Activated naive CD4-positive, alpha-beta T cell treated with Interleukin-2 at 50 U/mL for 16 hours (primary cell): ENCODE measurements at places on chromosomes 6 and 20.
A peak's percentile ranks its signal among the peaks of the same experiment; 100 is the strongest.

GRCh38 chr6:166834049-166834448 is 122.3 kb downstream of the RNASET2 start:
- DNase-seq = no peak

DNA sequence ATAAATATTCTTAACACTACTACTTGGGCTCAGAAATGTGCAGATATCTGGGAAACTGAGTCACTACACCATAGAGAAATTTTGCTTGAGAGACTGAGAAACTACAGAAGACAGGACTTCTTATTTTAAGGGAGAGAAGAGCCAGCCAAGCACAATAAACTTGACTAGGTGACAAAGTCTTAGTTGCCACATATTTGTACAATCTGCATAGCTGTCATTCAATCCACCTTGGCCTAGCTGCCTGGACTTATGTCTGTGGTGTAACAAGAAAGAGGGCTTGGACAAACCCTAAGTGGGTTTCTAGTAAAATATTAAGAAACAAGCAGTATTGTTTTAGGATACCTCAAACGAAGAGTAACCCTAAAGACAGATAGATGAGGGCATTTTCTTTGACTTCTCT is 21.8 kb upstream of the IRAK1BP1 start:
- no peak for DNase-seq

GRCh38 chr20:5928836-5929715 is 21.3 kb downstream of the TRMT6 start:
- DNase-seq = no peak

- DNase-seq = no peak
Measured at GRCh38 chr6:55495277-55495676, 83.7 kb downstream of the HMGCLL1 start.

GRCh38 chr20:44650771-44651433 is 597 bp downstream of the ADA start:
- peak; percentile 48 for DNase-seq

GRCh38 chr6:39037707-39038106 is 10.9 kb upstream of the GLP1R start:
- DNase-seq = no peak

DNA sequence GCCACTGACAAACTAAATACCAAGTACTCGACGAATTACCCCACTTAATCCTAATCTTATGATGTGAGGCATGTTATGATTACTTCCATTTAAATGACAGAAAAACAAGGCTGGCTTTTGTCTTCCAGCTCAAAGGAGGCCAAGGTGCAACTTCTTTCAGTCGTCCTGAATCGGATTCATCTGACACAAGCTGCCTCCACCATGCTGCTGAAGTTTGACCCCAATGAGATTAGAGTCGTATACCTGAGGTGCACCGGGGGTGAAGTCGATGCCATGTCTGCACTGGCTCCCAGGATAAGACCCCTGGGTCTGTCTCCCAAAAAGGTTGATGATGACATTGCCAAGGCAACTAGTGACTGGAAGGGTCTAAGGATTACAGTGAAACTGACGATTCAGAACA is 71.0 kb downstream of the CHD6 start:
- no peak for DNase-seq

DNA sequence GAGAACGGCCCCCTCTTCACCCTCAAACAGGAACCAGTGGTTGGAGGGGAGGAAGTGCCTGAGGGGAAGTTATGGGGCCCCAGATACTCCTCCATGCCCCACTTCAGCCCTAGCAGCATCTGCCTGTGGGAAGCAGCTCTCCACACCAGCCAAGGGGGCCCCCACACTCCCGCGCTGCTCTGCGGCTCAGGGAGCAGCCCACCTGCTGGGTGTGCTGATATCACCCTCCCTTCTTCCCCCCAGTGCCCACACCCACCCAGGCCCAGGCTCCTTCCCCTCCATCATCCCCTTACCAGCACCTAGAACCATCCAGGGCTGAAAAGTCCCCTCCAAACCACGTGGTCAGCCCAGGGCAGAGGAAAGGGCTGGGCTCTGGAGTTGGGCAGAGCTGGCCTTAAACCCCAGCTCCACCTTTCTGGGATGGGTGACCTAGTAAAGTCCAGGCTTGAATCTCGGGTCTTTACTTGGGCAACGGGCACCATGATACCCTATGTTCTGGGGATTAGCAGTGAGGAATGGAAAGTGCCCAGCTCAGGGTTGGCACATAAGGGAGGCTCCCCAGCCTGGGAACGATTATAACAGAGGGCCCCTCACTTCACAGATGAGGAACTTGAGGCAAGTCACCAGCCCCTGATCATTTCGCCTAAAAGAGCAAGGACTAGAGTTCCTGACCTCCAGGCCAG is 663 bp downstream of the LST1 start:
- peak; percentile 22 for DNase-seq

DNA sequence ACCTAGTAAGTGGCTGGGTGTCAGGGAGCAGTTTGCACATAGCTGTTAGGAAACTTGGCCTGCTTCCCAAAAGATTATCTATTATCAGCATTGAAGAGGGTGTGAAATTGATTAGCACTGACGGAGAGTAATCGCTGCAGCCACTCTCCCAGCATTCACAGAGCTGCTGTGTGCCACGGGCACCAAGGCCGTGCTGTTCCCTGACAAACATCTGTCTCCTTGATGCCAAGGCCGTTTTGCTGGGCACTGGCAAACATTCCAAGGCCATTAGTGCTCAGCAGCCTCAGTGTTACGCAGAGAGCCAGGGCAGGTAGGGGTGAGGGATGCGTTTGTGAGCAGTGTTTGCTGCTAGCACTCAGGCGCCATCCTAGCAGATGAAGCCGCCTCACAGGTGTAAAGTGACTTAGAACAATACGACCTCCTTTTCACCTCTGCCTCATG is 57.7 kb upstream of the VSTM2L start:
- no peak for DNase-seq

- no peak for DNase-seq
Measured at GRCh38 chr20:47762699-47763268, 22.5 kb downstream of the SULF2 start.

DNA sequence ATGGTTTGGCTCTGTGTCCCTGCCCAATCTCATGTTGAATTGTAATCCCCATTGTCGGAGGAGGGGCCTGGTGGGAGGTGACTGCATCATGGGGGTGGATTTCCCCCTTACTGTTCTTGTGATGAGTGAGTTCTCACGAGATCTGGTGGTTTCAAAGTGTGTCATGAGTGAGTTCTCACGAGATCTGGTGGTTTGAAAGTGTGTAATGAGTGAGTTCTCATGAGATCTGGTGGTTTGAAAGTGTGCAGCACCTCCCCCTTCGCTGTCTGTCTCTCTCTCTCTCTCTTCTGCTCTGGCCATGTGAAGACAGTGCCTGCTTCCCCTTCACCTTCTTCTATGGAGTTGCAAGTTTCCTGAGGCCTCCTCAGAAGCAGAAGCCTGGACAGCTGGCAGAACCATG is 87.6 kb downstream of the MYLK4 start:
- no peak for DNase-seq

DNA sequence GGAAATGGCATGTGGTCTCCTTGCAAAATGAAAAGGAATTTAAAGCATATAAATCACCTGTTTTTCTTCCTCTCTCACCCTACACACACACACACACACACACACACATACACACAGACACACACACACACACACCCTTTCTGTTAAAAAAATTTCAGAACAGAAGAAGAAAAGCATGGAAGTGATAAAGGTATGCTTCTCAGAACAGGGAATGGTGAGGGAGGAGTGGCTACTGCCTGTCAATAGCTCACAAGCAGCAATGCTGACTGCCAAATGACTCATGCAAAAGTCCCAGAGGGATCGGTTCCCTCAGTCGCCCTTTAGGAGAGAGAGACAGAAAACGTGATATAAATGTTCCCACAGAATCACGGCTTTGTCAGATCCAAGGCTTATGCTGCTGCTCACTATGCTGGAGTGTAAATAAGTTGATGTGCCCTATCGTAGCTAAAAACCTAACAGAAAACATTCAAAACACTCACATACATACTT is 102.6 kb downstream of the IBTK start:
- DNase-seq = no peak

GRCh38 chr6:106667022-106667402 is 37.6 kb downstream of the QRSL1 start:
- DNase-seq = no peak

DNA sequence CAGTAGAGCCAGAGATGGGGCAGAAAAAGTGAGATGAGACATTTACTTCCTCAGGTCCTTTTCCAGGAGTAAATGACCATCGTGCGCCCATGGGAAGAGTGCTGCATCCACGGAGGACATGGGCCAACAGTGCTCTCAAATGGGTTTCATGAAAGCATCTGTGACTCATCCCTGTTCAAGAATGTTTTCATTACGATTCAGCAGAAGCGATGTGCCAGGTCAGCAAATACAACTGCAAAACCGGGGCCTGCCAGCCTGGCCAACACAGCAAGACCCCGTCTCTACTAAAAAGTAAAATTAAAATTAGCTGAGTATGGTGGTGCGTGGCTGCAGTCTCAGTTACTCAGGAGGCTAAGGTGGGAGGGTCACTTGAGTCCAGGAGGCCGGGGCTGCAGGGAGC is 125.1 kb downstream of the LY86 start:
- no peak for DNase-seq

GRCh38 chr20:37223053-37223452 is 38.6 kb downstream of the GHRH start:
- DNase-seq = no peak

DNA sequence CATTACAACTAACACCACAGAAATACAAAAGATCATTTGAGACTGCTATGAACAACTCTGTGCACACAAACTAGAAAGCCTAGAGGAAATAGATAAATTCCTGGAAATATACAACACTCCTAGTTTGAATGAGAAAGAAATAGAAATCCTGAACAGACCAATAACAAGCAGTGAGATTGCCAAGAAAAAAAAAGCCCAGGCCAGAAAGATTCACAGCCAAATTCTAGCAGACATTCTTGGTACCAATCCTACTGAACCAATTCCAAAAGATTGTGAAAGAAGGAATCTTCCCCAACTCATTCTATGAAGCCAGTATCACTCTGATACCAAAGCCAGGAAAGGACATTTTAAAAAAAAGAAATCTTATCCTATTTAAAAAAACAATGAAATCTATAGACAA is 7.0 kb upstream of the CDK19 start:
- no peak for DNase-seq

- no peak for DNase-seq
Measured at GRCh38 chr6:140440223-140440835, 1065.9 kb upstream of the CITED2 start.

DNA sequence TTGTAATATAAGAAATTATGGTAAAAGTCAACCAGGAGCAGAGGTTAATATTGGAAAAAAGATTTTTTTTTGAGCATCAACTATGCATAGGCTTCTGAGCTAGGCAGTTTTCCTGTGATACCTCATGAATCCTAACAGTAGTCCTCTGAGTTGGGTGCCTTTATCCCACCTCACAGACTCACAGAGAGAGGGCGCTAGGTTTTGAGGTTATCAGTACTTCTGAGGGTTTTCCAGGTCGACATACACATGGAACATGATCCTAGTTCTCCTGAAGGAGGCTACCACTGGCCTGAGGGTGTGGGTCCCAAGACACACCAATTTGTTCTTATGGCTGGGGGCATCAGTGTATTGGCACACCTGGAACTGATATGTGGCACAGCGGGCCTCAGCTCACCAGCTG is 358.8 kb upstream of the JAG1 start:
- DNase-seq = no peak

DNA sequence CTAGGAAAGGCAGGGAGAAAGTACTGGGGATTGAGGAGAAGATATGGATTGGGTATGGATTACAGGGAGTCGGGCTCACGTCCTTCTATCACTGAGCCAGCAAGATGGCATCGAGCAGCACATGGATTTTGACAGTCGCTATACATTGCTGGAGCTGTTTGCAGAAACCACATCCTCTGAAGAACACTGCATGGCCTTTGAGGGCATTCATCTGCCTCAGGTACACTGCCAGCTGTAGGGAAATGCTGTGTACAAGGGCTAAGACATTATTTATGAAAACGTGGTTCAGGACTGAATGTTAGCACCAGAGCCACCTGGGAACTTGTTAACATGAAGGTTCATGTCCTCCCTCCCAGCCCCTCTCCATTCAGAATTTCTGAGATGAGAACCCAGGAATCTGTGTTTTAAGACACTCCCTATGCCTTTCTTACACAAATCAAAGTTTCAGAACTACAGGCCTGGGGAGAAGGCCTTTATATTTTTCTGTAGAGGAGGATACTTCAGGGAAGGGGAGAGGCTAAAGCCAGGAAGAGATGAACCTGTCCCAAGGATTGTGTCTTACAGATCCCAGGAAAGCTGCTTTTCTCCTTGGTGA is 3.5 kb downstream of the CUL9 start:
- DNase-seq = no peak

- no peak for DNase-seq
Measured at GRCh38 chr6:134267917-134268361, 50.0 kb downstream of the SGK1 start.

- no peak for DNase-seq
Measured at GRCh38 chr20:61387204-61387953, 135.3 kb downstream of the CDH4 start.

DNA sequence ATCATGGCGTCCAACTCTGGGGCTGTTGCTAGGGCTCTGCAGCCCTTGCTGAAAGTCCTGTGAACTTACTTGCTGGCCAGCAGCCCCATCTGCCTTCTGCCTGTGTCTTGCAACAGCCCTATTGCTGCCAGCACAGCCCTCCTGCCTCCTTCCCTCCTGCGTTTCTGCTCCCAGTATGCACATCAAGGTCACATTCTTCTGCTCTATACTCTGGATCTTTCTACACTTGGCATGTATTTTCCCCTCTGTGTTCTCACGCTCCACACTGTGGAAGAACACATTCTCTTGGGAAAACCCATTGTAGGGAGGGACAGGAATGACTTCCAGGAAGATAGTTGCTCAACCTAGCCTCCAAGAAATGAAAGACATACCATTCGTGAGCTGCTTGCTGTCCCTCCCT is 80.9 kb upstream of the PHACTR2 start:
- DNase-seq = no peak

DNA sequence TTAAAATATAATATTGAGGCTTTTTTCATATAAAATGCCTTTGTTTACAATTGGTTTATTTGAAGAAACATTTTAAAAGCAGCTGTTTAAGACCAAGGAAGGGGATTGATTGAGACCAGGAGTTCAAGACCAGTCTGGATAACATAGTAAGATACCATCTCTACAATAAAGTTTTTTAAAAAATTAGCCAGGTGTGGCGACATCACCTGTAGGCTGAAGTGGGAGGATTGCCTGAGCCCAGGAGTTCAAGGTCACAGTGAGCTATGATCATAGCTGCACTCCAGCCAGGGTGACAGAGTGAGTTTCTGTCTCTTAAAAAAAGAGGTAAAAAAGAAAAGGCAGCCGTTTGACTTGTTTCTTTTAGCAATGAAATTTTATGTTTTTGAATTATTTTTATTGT is 117.0 kb downstream of the STXBP5 start:
- DNase-seq = no peak

DNA sequence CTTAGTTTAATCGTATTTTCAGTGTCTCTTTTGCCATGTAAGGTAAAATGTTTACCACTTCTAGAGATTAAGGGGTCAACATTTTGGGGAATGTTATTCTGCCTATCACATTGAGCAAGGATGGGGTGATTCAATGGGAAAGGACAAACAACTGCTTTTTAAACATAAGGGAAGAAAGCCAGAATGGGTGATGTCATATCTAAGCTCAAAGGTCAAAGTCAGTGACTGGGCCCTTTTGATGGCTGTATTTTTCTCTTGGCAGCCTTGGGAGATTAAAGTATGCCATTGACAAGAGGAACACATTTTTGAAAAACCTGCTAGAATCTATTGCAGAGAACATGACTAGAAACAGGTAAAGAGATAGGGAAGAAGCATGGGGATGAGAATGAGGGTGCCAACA is 477.3 kb upstream of the IRAK1BP1 start:
- no peak for DNase-seq

- DNase-seq = no peak
Measured at GRCh38 chr20:44354979-44355497, 461 bp upstream of the HNF4A start.
